Stimulated activated CD8-positive, alpha-beta memory T cell treated with anti-CD3 and anti-CD28 coated beads, Interleukin-12 subunit alpha, Interleukin-12 subunit beta, amount 100 ng/mL, for 1 hour (primary cell): ENCODE measurements at places on chromosomes 5 and 9.
A peak's percentile ranks its signal among the peaks of the same experiment; 100 is the strongest.

DNA sequence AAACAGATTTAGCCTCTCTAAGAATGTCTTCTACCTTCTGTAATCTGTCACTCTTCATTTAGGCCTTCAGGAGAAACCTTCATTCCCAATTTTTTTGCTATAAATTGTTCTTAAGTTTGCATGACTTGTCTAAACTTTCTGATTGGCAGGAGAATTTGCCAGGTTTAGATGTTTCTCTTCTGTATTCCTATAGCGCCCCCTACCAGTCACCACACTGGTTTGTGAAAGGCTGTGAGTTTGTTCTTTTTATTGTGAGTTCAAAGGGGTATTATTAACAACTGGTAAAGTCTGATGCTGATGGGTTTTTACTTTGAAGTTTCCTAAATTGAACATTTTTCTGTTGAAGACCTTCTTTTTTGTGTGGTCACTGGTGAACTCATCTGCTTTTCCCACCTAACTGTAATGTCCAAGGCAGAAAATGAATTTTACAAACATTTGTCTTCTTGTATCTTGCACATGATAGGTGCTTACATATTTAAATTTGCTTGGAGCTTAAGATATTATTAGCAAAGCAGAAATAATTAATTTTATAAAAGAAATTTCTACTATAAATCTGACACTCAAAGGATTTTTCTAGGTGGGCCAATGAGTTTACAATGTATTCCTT lies 18.4 kb upstream of the F2RL2 start:
- DNase-seq = peak; percentile 51

DNA sequence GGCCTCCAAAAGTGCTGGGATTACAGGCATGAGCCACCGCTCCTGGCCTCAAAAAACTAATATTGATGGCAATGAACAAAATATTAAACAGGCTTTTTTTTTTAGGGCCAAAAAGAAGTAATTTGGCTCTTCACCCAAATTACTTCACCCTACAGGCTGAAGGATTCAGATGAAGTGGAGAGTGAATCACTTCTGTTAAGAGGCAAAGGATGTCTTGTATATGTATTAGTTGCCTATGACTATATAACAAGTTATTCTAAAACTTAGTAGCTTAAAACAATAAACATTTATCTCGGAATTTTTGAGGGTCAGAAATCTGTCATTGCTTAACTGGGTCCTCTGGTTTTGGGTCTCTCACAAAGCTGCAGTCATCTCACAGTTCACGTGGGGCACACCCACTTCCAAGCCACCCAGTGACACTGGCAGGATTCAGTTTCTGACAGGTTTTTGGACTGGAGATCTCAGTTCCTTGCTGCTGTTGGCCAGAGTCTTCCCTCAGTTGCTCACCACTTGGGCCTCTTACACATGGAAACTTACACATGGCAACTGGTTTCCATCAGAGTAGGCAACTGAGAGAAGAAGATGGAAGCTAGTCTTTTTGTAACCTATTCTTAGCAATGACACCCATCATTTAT lies 66.7 kb downstream of the IQGAP2 start:
- no peak for DNase-seq

DNA sequence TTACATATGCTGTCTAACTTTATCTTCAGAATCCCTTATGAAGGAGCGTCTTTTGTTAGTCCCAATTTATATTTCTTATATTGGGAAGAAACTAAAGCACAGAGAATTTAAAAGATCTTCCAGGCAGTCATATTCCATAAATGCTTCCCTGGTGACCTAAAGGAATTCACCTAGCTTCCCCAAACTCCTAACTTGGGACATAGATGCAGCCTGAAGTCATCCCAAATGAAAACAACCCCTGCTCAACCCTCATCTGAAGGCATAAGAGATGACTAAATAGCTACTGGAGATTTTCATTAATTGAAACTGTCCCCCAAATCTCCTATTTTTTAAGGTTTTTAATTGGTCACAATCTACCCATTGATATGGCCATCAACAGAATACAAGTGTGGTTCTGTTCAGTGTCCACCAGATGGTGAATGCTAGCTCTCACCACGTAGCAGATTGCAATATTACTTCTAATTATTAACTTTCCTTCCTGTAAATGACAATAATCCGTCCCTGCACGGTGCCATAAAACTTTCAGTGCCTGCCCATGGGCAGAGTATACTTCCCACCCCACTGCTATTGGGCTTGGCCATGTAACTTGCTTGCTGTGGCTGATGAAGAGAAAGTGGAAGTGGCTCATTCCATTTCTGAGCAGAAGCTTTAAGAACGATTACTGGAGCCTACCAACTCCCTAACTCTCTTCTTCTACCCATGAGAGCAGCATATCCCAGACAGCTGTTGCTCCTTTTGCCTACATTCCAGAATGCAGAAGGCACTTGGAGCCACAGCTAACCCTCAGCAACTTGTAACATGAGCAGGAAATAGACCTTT lies 18.7 kb downstream of the PRUNE2 start:
- no peak for DNase-seq

DNA sequence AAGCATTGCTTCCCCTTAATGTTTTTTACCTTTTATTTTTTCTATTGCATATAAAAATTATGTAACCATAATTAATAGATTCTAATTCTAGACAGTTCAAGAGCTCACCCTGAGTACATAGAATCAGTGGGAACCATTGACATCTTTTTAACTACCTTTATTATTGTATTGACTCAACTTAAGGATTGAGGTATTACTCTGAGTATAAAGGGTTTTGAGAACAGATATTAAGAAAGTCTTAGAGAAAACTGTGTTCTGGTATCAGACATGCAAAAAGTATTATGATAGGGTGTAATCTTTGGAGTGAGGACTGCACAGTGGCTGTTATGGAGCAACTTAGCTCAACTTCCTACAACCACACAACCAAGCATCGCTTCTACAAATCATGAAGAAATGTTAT lies 8.9 kb downstream of the SPEF2 start:
- no peak for DNase-seq

- DNase-seq = no peak
Observed at GRCh38 chr5:175551266-175551665, 72.9 kb downstream of the SFXN1 start.

DNA sequence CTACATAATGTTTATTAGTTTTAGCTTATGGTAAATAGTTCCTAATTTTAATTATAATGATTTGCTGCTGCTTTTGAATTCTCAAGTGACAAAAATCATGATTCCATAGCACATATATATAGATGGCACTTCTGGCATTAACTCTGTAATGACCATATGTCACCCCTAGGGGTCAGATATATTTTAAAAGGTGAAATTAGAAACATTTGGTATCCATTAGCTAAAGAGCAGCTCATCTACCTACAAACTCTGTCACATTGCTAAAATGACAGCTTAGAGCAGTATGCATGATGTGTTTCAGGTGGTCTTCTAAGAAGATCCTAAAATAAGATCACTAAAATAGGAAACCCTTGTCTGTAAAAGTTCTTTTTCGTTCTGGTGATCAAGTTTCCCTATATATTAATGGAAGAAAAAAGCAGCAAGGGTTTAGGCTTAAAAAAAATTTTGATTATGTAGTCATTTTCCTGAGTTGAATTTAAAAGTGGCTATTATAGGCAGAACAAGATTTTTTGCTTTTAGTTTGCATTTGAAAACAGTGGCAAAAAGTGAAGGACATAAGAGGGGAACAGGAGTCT lies 157.7 kb upstream of the POU5F2 start:
- DNase-seq = no peak

- no peak for DNase-seq
Observed at GRCh38 chr9:95239071-95239470, 78.4 kb downstream of the FANCC start.

DNA sequence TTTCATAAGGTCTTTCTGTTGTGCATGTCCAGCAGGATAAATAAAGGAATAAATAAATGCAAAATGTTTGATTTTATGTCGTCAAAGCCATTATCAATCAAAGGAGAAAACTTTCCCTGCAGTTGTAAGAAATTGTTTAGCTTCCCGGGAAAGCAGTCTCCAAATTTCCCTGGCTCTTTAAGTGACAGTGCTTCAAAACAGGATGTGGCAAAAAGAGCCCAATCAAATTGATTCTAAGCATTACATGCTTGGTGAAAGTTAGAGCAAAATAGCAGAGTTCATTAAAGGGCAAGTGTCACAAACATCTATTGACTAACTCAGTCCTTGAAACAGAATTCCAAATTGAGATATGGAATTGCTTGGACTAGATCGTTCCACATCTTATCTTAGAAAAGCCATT lies 704.1 kb downstream of the PRELID2 start:
- DNase-seq = no peak

DNA sequence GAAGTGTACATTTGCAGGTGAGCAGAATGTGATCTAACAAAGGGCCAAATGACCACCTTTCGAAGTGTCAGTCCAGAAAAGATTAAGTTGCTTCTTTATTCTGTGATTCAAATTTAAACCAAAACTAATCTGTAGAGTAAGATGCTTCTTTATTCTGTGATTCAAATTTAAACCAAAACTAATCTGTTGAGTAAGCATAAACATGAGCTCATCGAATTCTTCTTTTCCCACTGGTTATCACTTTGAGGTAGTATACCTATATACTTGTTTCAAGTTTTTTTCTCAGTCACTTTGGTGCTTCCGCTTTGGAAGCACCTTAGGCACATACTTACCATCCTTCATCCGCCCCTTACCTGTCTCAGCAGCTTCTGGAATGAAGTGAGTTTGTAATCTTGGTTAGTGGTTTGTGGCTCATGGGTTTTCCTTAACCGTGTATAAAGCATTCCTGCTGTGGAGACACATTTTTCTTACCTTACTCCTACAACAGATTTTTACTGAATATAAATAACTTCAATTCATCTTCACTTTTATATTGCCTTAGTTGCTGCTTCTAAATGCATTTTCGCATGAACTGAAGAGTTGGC lies 40.7 kb upstream of the CTXN3 start:
- DNase-seq = no peak

GRCh38 chr5:56319526-56320181 lies 86.5 kb upstream of the ANKRD55 start:
- no peak for DNase-seq
